Cerebellar nuclear complex (tissue), 1 donor: ENCODE measurements at places on chromosomes 4 and X.

- no peak for DNase-seq
Observed at GRCh38 chrX:119247702-119248101, 11.6 kb downstream of the PGRMC1 start.

GRCh38 chr4:23135792-23136645 lies 443.3 kb downstream of the GBA3 start:
- no peak for DNase-seq

- DNase-seq: no peak
Observed at GRCh38 chr4:38309471-38309870, 349.3 kb downstream of the PTTG2 start.

DNA sequence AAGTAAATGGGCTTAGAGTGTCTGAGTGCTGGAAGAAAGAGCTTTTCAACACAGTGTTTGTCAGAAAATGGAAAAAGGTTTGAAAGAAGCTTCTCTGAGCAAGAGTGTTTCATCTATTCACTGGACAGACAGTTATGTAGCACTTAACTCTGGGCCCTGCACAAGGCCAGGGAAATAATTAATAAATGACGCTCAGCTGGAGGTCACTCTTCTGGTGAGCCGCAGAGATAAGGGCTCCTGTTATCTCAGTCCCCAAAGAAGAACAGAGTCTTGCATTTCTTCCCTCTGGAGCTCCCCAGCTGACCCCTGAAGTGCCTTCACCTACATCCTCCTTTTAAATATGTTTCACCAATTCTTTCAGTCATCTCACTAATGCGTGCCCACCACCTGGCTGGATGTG lies 90.4 kb downstream of the SLC16A2 start:
- DNase-seq: no peak

DNA sequence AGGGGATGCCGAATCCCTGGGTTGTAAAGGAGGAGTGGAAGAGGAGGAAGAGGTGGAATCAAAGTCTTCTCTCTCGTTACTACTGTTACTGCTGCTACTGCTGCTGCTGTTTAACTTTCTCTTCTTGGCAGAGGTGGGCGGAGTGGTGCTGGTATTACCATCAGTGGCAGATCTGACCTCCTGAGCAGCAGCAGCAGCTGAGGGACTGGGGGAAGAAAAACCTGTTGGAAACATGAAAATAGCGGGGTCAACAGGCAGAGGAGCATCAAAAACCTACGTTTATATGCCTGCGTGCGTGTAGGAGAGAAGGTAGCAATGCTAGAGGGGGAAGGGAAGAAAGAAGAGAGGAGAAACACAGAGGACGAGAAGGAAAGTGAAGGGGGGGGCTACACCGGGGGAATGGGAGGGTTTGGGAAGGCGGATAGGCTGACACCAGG lies 339 bp downstream of the CUL4B start:
- no peak for DNase-seq

GRCh38 chrX:47483306-47484268 lies 565 bp upstream of the ZNF41 start:
- no peak for DNase-seq

GRCh38 chr4:7127576-7127975 lies 59.7 kb upstream of the GRPEL1 start:
- no peak for DNase-seq

GRCh38 chr4:103786014-103786413 lies 66.2 kb upstream of the TACR3 start:
- no peak for DNase-seq

GRCh38 chrX:42399632-42400024 lies 378.3 kb downstream of the PPP1R2C start:
- DNase-seq: no peak

- DNase-seq: no peak
Observed at GRCh38 chrX:12149670-12150407, 11.6 kb downstream of the FRMPD4 start.

- no peak for DNase-seq
Observed at GRCh38 chr4:112063260-112063659, 82.0 kb upstream of the FAM241A start.

GRCh38 chr4:114249561-114249960 lies 270.1 kb upstream of the ARSJ start:
- no peak for DNase-seq

DNA sequence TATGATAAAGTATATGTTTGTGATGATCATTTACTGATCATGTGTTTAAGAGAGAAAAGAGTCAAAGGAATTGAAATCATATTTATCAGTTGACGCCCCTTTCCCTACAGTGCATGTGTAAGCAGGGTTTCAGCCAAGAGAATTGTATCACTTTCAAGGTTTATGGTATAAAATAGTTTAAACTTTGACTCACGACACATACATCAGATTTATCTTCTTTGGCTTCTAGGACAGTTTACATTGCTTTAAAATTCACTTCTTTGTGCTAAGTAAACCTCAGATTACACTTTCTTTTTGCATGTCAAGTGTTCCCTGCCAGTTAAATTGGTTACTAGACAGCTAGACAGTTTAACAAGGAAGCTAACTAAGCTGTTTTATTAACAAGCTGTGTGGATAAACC lies 86.3 kb upstream of the MYOZ2 start:
- no peak for DNase-seq

- DNase-seq: no peak
Observed at GRCh38 chrX:22383988-22384387, 111.3 kb downstream of the CBLL2 start.

GRCh38 chr4:136768925-136769275 lies 763.4 kb downstream of the PCDH18 start:
- DNase-seq: no peak

DNA sequence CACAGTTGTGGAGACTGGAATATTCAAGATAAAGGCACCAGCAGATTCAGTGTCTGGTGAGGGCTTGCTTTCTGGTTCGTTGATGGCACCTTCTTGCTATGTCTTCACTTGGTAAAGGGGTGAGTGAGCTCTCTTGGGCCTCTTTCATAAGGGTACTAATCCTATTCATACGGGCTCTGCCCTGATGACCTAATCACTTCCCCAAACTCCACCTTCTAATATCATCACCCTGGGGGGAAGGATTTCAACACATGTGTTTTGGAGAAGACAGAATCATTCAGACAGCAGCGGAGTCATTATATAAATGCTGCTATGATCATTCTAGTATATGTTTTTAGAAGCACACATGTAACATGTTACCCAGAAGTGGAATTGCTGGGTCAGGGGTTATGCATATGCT lies 295.3 kb upstream of the CTSO start:
- no peak for DNase-seq

DNA sequence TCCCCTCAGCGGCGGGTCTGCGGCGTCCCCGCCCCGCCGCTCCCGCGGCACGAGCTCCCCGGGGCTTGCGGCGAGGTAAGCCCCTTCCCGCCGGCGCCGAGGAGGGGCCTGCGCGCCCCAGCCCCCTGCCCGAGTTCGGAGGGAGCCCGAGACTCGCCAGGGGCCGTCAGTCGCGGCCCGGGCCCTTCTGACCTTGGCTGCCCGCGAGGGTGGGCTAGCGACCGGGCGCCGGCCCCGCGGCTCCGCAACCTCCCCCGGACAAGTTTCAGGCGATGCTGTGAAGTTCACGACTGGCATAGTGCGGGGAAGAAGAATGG lies 554 bp downstream of the CDKL5 start:
- DNase-seq: no peak

GRCh38 chr4:33931026-33931425 lies 2313.3 kb downstream of the ARAP2 start:
- no peak for DNase-seq

GRCh38 chr4:36011381-36011780 lies 232.9 kb downstream of the ARAP2 start:
- no peak for DNase-seq

- no peak for DNase-seq
Observed at GRCh38 chr4:185886832-185887524, 75.0 kb upstream of the SORBS2 start.

DNA sequence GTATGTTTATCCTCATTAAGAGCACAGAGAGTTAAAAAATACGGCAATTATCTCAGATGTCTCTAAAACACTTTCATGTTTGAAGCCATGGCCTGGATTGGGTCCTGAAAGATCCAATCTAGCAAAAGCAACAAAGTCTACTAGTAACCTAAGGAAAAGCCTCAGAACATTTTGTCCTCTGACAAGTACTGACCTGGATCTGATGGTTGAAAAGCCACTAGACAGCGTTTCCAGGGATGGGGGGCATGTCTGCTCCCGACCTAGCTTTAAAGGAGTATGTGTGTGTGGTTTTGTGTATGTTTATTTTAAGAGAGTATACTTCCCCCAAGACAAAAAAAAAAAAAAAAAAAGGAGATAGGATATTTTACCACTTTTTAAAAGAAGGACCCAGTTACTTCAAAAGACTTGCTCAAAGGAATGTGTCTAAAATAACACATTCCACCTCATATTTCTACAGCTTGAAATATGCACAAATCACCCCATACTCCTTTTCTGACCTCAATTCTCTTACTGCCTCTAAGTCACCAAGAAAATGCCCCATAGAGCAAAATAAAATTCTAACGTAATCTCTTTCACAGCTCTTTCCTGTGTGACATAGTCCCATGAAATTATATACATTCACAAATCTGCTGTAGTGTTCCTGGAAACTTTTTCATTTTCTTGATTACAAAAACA lies 189.0 kb upstream of the TTC29 start:
- DNase-seq: no peak

DNA sequence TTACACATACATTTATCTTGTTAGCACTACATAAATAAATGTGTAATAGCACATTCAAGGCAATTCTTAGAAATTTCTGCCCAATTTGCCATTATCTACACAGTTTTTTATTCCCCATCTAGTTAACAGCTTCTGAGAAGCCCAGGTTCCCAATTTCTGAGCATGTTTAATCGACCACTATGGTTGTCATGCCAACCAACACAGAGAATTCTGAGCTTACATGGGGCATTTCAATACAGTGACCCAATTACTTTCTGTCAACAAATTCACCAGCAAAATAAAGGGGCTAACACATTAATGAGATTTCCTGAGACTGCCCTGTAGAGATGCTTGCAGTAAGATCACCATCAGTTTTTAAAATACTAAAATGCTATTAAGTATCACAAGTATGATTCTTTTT lies 22.0 kb downstream of the GPM6A start:
- DNase-seq: no peak

GRCh38 chrX:124289443-124289842 lies 43.0 kb upstream of the TEX13D start:
- DNase-seq: no peak

- no peak for DNase-seq
Observed at GRCh38 chrX:21905313-21905712, 35.2 kb upstream of the SMS start.

DNA sequence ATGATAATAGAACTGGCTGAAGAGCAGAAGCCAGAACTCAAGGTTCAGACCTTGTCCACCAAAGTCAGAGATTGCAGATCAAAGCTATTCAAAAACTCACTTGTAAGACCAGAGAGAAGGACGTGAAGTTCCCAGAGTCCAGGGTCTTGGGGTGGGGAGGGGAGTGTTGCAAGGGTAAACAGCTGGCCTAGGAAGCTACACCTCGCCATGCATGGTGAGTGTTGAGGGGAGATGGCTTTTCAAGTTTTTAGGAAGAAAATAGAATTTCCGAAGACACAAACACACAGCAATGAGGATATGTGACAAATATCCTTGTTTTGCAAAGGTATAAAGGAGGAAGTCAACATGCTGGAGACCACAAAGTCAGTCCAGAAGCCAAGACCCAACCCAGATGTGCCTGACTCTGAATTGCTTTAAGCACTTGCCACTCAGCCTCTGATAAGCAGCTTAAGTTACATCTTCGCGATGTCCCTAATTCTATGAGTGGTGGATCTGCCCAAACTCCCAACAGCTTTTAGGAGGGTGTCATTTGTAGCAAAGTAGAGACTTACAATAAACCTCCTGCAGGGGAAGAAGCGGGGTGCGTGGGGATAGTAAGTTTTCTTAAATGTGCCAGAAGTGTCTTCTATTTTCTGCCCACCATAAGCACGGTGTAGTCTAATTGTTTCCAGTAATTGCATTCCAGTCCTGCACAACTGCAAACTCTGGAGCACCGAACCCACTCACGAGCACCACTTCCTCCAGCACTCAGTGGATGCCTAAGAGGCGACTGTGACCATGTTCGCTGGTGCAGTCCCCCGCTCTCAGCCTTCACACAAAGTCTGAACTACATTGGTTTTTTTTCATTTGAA lies 26.5 kb downstream of the HAND2 start:
- no peak for DNase-seq

DNA sequence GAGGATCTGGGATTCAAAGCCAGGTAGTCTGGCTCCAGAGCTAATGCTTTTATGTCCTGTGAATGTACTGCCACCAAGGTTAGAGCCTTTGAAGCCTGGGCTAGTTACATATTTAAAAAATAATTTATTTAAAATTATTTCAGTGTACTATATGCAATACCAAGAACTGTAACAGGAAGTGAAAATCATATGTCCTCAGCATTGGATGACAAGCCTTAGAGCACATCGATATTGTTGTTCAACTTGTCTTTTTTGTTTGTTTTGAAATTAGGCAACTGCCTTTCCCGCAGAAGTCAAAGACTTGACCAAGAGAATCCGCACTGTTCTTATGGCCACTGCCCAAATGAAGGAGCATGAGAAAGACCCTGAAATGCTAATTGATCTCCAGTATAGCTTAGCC lies 73.1 kb upstream of the IL13RA1 start:
- no peak for DNase-seq

GRCh38 chr4:139514382-139515059 lies 41.5 kb downstream of the SETD7 start:
- DNase-seq: no peak

DNA sequence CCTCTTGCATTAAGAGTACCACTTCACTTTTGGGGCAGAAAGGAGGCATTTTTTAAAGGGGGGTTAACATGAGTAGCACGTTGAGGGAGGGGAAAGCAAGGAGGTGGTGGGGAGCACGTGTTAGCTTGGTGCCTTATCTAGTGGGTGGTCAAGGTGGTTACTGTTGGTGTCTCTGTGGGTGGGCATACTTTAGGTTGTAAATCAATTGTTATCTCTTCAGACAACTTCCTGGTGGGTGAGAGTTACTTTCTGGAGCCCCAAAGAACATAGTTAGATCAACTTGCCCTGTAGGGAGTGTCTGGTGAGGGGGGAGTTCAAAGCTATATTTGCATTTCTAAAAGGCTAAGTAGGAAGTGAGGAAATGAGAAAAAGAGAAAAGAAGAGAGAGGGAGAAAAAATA lies 297.7 kb upstream of the CLNK start:
- DNase-seq: no peak

- DNase-seq: peak; percentile 75
Observed at GRCh38 chr4:84582302-84582987, 482 bp upstream of the CDS1 start.

- DNase-seq: no peak
Observed at GRCh38 chrX:116317409-116317808, 119.0 kb upstream of the SLC6A14 start.

- DNase-seq: no peak
Observed at GRCh38 chrX:123756320-123756719, 23.5 kb upstream of the THOC2 start.

GRCh38 chr4:4990857-4991540 lies 28.3 kb downstream of the CYTL1 start:
- DNase-seq: no peak

DNA sequence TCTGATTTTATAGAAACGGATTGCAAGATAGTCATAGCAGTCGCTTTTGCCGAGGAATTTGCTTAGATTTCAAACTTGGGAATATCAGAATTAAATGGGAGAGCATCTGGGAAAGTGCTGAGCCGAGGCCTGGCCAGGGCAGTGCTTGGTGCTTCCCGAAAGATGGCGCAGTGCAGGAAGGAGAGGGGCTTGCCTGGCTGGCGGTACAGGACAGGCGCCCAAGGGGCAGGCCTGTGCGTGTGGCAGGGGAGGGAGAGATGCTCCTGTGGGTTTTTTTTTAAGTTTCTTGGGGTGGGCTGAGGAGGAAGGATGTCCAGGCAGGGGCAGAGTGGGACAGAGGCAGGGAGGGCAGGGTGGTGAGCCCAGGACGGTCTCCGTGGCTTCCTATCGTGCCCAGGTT lies 241.1 kb downstream of the AFAP1 start:
- DNase-seq: no peak

GRCh38 chrX:72621625-72622485 lies 49.2 kb upstream of the HDAC8 start:
- DNase-seq: no peak
